ENCODE measurements at places on chromosomes 16 and 17.

DNA sequence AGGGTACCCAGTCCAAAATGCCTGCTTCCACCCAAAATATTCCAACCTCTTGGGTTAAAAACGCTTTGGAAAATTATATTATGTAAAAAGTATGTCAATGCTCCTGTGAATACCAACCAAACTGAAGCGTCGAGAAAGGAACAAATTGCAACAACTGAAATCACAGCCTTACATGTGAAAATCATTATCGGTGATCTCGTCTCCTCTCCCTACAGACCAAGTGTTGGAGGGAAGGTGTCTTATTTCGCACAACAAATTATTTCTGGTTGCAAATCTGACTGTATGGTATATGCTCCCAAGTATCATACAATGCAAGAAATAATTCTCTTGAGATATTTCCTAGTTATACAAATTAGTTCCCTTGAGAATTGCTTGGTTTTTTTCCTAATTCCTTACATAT lies 89.3 kb upstream of the CDYL2 start:
- no peak for DNase-seq

DNA sequence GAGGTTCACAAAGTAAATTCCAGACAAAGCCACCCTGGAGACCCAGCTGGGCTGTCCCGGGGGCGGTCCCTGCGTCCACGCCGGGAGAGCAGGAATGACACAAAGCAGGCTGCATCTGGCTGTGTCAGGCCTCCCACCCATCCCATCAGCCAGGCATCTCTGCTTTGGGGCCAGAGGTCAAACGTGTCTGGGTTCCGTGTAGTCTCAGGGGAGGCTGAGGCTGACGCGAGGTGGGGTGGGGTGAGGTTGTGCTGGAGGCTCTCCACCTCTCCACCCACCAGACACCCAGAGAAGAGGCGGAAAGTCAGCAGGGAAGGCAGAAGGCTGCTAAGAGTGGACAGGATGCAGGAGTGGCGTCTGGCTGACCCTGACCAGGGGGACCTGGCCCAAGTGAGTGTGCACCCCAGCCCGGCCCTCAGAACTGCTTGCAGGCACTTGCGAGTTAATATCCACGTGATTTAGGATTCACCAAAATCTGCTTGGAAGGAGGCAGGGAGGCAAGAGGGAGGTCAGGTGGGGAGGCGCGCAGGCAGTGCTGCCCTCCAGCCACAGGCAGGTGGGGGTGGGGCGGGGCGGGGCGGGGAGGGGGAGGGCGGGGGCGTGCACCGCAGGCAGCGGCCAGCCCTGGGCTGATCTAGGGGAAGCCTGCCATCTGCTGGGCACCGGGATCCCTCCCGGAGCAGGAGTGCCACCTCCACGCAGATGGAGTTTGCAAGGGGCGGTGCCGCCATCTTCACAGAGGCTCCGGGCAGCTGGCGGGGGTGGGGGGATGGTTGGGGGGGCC lies 44.3 kb downstream of the TBC1D16 start:
- peak; percentile 85 for DNase-seq

DNA sequence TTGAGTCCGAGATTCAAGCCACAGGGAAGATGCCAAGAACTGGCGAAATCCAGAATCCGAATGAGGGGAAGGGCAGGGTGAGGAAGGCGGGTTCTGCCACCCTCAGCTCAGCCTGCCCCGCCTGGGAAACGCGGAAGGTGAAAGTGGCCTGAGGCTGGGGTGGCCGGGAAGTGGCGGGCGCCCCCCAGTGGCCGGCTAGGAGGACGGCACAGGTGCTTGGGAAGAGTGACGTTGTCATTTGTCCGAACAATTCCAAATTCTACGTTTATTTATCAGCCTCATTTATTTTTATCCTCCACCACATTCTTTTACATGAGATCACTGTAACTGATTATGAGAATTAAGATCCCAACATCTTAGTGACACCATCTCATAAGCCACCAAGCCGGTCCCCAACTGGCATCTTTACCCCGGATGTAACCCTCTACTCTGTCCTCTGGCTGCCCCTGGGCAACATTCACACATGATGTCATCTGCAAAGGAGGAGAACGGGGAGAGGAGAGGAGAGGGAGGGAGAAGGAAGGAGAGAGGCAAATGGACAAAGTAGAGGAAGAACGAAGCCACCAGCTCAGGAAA lies 21.3 kb downstream of the SRCIN1 start:
- peak; percentile 41 for DNase-seq

- DNase-seq = no peak
Measured at GRCh38 chr16:83933885-83934683, 19.0 kb upstream of the OSGIN1 start.

GRCh38 chr17:49132317-49132698 lies 261 bp upstream of the B4GALNT2 start:
- no peak for DNase-seq
